ENCODE measurements at places on chromosomes 5 and 9.

DNA sequence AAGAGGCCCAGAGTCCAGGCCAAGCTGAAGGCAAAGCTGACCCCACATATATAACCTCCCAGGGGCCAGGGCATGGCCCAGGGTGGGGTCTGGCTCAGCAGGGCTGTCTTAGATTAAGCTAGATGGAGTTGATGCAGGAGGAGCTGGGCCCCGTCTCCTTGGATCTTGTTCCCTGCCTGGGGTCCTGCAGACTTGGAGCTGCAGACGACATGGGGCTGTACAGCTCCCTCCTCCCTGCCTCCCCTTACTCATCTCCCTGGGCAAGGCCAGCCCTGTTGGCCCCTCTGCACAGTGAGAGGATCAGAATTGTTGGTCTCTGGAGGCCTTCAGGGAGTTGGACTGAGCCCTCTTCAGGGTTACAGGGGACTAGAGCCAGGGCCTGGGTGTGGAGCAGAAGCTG, 134.9 kb downstream of the RGS3 start:
- DNase-seq, result no peak

- DNase-seq, result no peak
Observed at GRCh38 chr9:92850898-92851297, 26.9 kb downstream of the ZNF484 start.

DNA sequence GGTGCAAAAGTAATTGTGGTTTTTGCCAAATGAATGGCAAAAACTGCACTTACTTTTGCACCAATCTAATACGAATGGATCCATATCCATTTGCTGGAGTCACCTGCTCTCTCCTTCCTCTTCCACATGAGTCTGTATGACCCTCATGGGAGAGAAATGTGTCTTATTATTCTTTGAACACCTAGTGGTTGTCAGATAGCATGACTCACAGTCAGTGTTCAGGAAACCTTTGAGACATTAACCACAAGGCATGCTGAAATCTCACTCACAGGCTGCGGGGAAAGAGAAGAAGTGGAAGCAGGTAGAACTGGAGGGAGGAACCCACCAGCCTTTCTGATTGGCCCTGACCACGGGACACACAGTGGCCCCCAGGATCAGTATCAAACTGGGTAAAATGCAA, 222.8 kb upstream of the KLF4 start:
- DNase-seq, result no peak

DNA sequence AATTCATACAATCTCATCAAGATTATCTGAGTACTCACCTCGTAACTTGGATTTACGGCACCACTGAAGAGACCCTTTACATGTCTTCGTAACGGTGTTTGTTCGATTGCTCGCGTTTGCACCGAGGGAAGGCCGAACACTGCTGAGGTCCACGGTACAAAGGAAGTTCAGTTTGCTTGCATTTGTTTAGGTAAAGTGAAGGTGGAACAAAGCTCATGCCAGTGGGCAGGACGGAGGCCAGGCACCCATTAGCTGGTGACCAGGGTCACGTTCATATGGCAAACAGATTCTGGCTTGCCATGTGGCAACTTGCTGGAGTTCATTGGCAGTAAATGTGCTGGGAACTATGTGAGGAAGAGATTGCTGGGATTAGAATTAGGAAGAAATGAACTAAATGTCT, 164.8 kb downstream of the MACROH2A1 start:
- DNase-seq, result no peak

DNA sequence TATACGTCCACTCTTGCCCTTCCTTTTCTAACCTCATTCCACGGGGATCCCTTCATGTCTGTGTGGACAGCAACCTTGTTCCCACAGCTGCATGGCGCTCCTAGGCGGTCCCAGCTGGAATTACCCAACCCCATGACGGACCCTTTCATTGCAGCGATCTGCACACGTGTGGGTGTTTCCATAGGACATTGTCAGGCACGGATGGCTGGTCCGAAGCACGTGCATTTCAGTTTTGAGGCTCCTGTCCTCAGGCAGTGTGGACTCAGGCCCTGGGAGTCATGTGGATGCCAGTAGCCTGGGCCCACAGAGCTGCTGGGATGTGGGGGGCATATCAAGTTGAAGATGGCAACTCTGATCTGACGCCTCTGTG, 15.0 kb downstream of the CARD19 start:
- no peak for DNase-seq

DNA sequence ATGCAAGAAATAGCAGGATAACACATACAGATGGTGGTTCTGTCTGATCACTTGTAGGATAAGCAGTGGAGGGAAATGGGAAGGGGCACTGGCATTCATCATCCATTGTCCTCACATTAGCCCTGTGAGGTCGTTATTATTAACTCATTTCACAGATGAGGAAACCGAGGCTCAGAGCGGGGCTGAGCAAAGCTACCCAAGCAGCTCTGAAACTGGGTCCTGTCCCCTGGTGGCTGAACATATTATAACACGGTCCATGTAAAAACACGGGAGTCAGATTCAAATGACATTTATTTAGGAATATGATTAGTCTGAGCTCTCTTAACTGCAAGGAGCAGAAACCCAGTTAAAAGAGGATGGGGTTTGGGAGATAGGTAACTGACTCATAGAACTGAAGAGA, 43.1 kb downstream of the HRH2 start:
- DNase-seq, result no peak

DNA sequence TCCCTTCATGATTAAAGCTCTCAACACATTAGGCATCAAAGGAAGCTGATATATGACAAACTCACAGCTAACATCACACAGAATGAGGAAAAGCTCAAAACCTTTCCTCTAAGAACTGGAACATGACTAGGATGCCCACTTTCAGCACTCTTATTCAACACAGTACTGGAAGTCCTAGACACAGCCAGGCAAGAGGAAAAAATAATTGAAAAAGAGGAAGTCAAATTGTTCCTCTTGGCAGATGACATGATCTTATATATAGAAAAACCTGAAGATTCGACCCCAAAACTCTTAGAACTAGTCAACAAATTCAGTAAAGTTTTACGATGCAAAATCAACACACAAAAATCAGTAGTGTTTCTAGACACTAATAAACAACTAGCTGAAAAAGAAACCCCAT, 144.3 kb upstream of the NREP start:
- DNase-seq, result no peak

DNA sequence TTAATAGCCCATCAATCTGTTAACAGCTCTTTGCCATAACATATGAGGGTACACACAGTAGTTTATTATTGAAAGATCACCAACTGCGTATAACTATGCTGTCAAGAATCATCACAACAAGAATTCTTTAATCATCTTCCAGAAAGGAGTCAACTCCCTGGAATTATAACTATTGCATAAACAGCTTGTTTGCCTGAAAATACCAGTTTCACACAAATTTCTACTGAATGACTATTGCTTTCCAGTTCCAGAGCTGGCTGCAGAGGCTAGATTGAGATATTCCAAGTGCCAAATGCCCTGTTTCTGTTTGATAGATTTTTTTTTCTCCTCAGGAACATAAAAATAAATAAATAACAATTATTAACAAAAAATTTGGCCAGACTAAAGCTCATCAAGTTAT, 444.7 kb downstream of the TLE1 start:
- no peak for DNase-seq

DNA sequence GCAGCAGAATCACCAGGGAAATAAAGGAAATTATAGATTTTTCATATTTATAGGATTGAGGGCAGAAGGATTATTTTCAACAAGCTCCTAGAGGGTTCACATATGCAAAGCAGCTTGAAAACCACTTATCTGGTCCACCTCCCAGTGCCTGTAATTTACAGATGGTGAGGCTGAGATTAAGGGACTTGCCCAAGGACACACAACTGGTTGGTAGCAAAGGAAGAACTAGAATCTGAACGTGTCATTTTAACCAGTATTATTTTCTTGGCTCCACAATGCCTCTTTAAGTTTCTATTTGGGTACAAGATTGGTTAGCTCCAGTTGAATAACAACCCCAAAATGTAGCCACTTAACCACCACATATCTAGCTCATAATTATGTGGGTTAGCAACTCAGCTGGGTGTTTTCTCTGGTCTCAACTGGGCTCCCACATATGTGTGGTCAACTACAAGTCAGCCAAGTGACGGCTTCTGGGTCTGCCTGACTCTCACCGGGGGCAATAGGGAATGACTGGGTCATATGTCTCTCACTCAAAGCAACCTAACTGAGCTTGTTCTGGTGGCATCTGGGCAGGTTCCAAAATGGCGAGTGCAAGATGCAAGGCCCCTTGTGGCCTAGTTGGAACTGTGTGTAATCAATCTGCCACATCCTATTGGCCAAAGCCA, 127.7 kb downstream of the ZDHHC21 start:
- no peak for DNase-seq

GRCh38 chr9:128893354-128893753, 11.4 kb downstream of the LRRC8A start:
- no peak for DNase-seq

DNA sequence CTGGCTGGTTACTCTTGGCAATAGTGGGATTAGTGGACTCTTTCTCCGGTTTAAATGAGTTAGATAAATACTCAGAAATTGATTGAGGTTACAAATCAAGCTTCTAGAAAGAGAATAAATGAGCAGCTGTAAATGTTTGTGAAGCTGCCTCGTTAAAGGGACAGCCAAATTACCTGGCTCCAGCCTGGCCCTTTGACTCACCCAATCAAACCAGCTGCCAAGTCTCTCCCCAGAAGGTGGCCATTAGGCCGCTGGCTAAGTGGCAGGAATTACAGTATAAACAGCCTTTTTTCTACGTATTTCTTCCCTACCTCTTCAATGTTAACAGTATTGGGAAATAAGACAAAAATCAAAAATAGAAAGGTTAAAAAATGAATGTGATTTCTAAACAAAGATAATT, 46.0 kb upstream of the SRFBP1 start:
- no peak for DNase-seq

GRCh38 chr9:94899464-94900221, 173.1 kb downstream of the AOPEP start:
- DNase-seq, result no peak

- DNase-seq, result no peak
Observed at GRCh38 chr5:90921418-90921973, 362.9 kb downstream of the ADGRV1 start.

DNA sequence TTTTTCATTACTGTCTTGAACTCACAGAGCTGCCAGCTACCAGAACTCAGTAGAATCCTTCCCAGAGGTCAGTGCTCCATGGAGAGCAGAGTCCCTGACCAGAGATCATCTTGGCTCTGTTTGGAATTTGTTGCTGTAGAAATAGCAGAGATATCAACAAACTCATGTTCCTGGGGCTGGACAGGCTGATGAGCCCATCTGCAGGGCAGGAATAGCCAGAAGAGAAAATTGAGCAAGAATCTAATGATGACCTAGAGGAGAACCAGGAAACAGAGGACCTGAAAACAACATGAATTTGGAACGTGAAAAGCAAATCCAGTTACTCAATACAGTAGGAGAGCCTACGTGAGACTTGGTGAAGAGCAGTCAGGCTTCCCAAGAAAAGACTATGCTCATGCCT, 437.8 kb downstream of the PLK2 start:
- DNase-seq, result no peak

DNA sequence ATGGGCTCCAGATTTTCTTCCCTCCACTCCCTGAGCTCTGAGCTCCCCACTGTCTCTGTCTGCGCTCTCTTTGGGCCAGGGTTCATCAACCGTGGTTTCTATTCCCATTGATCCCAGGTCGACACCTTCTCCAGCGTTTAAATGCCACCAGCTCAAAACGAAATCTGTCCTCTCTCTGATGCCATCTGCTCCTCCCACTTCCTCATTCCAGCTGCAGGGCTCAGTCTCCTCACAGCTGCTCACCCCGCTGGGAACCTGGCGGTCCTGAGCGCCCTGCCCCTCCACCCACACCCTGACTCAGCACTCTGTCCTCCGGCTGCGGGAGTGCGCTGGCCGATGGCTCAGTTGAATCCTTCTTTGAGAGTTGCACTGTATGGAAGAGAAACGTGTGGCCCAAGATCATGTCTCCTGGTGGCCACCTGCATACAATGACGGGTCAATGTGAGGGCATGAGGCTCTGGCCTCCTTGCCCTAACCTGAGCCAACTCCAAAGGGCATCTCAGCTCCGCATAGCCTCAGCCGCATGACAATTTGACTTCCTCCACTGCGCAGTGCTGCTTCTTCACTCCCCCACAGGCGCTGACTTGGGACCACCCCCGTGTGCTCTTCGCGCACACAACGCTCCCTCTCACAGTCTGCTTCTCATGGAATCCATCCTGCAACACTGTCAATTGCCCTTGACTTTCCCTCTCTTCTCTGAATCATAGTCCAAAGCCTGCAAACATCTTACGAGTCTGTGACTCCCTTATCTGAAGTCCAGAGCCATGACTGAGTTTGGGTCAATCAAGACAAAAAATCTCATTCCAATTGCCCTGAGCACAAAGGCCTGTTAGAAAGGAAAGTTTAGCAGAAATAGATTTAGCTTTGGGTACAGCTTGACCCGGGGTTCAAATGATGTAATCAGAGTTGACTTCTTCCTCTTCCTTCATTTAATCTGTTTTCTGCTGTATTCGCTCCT, 82.4 kb downstream of the PTCH1 start:
- no peak for DNase-seq

GRCh38 chr5:82917584-82917983, 159.6 kb downstream of the TMEM167A start:
- no peak for DNase-seq

- peak; percentile 29 for DNase-seq
Observed at GRCh38 chr9:69549310-69550202, 122.6 kb downstream of the APBA1 start.

DNA sequence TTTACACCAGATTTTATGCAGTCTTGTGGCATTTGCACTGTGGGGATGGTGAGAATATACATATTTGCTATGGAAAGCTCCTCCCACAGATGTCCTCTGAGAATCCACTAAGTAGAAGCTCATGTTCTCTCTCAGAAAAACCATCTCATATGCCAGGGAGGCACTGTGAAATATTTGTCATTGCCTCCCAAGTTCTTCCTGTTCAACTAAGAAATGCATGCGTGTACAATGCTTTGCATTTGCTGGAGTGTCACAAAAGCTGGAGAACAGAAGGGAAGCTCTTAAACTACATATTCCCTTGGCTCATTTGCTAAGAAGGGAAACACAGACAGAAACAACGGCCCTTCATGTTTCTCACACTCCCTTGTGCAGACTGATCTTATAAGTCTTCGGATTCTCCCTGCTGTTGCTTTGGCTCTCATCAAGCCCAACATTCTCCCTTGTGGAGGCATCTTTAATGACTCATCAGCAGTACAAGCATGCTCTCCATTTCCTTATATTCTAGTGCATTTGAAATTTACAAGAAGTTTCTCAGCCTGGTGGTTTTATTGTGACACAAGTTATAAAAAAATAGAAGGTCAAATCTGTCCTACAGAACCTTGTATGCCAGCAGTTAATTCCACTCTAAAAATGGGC, 220.6 kb downstream of the TRIM36 start:
- DNase-seq, result no peak

DNA sequence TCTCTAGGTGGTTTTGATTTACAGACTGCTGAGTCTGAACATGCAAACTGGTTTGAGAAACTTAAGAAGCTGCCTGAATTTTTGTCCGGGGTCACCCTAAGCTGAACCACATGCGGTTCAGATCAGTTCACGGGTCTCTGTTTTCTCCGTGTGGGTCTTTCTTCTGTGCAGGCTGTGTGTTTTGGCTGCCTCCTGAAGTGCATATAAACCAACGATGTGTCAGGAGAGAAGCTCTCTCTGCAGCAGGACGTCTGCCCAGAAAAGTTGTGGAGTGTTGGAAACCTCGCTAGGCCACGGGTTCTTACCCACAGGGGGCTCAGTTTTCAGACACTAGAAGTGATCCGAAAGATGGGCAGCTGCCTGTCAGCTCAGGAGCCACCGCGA, 364.2 kb downstream of the IRX2 start:
- no peak for DNase-seq

Measured in renal cortex interstitium (tissue), 15 donors.